ENCODE measurements at places on chromosomes 5 and 9.

GRCh38 chr9:134375011-134375390 is 48.7 kb downstream of the RXRA start:
- no peak for DNase-seq

DNA sequence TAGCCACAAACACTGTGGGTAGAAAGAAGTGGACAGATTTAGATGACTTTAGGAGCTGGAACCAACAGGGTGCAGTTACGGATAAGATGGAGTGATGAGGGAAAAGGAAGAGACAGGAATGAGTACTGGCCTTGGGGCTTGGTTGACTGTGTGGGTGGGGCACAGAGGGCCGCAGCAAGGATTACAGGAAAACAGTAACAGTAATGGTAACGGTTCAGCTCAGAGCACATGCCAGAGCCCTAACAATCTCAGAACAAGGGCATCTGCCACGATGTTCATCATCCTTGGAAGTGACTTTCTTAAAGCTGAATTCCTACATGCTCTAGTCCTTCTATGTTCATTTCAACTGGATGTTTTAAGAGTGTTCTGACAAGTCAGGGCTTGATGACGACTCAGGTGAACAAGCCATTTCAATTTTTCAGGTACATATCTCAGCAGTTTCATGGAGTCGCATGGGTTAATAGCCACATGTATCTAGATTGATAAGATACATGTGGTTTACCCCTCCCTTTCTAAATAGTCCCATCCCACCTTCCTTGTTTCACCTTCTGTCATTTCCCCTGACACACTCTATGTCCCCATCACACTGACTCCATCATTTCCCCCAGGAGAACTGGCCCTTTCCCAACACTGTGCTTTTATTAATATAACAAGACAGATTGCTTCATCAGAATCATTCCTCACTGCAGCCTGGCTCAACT is 65.0 kb downstream of the CEMIP2 start:
- no peak for DNase-seq

DNA sequence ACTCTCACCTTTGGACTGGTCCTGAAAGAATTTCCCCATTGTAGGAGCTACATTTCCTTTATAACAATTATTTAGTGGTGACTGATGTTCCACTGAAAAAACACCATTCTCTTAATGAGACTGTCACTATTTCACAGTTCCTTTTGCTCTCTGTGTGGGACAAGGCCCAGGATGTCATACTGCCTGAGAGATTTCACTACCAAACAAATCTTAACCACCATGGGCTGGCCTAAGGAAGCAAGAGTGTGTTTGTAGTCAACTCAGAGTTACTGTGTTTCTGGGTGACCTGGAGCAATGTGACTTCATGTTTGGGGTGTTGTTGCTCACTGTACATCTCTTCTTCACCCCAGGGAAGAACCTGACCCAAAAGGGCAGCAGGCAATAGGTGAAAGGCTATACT is 50.1 kb upstream of the ZNF608 start:
- peak; percentile 26 for DNase-seq

DNA sequence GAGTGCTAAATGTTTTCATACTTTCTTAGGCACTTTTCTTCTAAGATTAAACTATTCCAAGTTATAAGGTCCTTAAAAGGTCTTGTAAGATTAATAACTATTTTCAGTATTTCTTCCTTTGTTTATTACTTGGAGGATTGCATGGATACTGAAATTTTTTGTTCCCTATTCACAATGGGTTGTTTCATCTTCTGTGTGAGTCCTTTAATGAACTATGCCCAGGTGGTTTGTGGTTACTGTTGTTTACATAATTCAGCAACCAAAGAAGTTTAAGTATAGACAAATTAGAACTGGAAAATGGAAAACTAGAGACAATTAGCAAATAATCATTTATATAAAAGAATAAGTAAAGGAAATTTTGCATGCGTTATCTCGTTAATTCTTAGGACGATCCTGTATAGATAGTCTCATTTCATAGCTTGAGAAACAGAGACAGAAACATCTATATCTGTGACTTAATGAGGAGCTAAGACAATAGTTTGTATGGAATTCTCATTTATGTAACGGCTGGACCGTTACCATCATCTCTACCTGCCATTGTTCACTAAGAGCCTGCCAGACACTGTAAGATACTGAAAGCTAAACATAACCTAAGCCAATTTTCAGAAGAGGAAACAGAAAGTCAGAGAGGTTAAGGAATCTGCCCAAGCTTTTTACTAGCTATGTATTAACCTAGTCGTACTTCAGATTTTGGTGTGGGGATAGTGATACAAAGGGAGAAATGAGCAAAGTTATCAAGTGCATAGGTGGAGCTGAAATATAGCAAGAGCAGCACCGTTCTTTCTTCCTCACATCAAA is 148.2 kb downstream of the PAM start:
- DNase-seq: no peak

- no peak for DNase-seq
Observed at GRCh38 chr5:140802781-140803271, 2.0 kb downstream of the PCDHA3 start.

GRCh38 chr5:110476164-110476563 is 250.3 kb downstream of the TMEM232 start:
- no peak for DNase-seq

DNA sequence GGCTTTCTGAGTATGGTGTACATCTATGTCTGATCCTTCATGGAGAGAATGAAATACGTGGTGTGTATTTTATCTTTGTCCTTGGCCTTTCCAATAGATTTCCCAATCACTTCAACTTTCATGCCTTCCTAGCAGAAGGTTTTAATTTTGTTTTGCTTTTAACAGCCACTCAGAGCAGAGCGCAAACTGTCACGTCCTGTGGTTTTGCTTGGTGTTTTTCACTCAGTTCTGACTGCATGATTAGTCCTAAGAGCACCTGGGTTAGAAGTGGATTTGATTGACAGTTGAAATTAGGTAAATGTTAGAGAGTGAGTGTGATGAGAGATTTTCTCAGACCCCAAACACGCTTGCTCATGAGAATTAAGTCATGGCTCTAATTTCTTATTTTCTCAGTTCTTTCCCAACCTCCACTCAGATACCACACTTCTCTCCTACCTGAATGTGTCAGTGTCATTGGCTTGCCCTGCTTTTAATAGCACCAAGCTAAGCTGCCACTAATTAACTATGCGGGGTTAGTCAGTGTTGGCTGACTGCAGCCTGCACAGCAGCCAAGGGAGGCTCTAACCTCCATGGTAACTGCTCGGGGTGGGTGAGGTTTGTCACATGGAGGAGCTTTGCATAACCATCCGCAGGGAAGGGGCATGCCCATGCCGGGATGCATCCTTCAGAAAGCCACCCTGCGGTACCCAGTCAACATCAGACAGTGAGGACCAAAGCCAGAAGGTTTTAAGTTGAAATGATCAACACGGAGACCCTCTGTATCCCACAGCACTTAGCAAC is 173.4 kb downstream of the NR3C1 start:
- DNase-seq: peak; percentile 82

- peak; percentile 73 for DNase-seq
Observed at GRCh38 chr9:113380869-113381378, 4.1 kb upstream of the HDHD3 start.

GRCh38 chr5:168413062-168413461 is 73.2 kb upstream of the RARS1 start:
- no peak for DNase-seq

GRCh38 chr5:126512451-126512850 is 82.6 kb downstream of the ALDH7A1 start:
- no peak for DNase-seq

- no peak for DNase-seq
Observed at GRCh38 chr9:126235336-126236243, 91.0 kb upstream of the MVB12B start.

GRCh38 chr9:127860779-127861178 is 6.3 kb upstream of the ENG start:
- DNase-seq: no peak
